ENCODE measurements at places on chromosomes 12 and 14.
A peak's percentile ranks its signal among the peaks of the same experiment; 100 is the strongest.

DNA sequence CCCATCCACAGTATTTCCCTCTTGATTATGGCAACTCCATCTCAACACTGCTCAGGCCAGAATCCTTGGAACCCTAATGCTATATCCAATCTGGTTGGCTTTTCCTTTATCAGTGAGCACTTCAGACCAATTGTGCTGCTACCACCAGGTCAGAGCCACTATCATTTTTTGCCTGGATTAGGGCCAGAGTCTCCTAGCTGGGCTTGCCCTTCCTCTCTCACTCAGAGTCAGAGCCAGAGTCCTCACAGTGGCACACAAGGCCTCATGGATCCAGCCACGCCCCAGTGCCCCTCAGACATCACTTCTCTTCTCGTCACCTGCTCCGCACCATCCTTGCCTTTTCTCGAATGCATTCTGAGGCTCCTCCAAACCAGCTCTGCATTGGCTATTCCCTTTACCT, 211.1 kb downstream of the ANO6 start:
- DNase-seq = no peak

DNA sequence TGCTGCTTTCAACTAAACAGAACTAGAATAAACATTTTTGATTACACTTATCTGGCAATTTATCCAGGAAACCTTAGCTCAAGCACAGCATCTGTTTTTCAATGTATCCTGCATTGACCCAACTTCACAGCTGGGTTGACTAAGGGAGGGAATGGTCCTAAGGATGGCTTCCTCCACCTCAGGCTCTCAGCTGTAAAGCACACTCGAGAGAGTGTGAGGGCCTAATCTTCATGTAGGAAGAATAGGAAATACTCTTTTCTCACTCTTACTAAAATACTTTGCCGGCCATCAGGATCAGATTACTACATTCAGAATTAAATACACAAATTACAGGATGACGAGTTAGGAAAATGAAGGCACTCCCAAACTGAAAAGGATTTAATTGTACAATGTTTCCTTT, 7.2 kb downstream of the SETD3 start:
- no peak for DNase-seq

DNA sequence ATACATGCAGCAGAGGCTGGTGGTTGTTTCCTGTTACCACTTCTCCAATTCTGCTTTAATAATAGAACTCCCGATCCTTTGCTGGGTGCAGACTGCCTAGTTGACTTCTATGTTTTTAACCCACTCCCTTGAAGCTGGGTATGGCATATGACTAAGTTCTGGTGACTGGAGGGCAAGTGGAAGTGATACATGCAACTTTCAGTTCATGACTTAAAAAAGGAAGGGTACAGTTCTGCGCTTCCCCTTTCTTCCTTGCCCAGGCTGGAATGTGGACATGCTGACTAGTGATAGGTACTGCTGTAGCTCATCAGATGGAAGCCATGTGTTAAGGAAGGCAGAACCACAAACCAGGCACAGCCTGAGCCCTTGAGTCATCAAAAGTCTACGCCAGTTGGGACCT, 2.4 kb upstream of the A2M start:
- no peak for DNase-seq

GRCh38 chr12:104353012-104353981, 49.8 kb downstream of the EID3 start:
- no peak for DNase-seq

DNA sequence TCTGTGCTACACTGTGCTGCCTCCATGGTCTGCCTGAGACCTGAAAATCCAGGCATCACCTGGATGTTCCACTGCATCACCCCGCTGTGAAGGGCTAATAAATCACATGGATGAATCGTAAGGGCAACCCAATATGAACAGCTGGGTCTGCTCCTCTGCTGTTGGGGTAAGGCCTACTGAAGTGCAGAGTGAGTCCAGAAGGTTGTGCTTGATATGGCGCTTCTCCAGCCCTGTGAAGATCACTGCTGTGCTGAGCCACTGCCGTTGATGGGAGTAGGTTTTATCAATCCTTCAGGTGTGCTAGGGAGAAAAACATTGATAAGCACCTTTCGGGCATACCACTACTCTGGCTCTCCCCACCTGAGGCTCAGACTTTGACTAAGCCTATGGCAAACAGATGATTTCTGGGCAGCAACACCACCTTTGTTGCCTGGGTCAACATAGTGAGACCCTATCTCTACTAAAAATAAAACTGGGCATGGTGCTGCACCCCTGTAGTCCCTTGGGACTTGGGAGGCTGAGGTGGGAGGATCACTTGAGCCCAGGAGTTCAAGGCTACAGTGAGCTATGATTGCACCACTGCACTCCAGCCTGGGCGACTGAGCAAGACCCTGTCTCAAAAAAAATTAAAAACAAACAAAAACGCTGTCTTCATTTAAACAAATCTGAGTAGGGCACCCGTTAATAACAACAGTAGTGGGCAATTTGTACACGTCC, 1.7 kb downstream of the ACVRL1 start:
- DNase-seq = no peak

GRCh38 chr12:61564466-61564865, 695.7 kb upstream of the USP15 start:
- no peak for DNase-seq

- no peak for DNase-seq
Observed at GRCh38 chr12:111168009-111168900, 200.6 kb downstream of the PHETA1 start.

- no peak for DNase-seq
Observed at GRCh38 chr14:101459551-101459900, 101.8 kb upstream of the DIO3 start.

GRCh38 chr12:55820679-55821078, 2.8 kb downstream of the ORMDL2 start:
- no peak for DNase-seq

GRCh38 chr12:115383668-115384067, 699.7 kb upstream of the TBX3 start:
- DNase-seq = no peak

- DNase-seq = no peak
Observed at GRCh38 chr12:22668441-22668840, 43.5 kb downstream of the ETNK1 start.

- DNase-seq = no peak
Observed at GRCh38 chr12:80946591-80946990, 8.9 kb upstream of the LIN7A start.

DNA sequence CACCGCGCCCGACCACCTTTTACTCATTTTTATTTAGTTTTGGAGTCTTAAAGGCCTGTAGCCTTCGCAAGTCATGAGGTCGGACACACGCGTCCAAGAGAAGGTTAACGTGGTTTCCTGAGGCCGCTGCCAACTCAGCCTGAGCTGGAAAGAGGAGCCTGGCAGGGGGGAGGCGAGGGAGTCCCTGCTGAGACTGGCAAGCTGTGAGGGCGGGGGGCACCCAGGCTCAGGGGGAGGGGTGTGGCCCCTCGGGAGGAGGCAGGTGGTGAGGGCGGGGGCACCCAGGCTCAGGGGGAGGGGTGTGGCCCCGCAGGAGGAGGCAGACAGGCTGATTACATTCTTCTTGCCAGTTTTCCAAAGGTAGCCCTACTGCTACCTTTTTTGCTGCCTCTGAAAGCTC, 143.2 kb downstream of the PIWIL1 start:
- DNase-seq = no peak

GRCh38 chr12:100795174-100795799, 711 bp downstream of the ANO4 start:
- DNase-seq = no peak

DNA sequence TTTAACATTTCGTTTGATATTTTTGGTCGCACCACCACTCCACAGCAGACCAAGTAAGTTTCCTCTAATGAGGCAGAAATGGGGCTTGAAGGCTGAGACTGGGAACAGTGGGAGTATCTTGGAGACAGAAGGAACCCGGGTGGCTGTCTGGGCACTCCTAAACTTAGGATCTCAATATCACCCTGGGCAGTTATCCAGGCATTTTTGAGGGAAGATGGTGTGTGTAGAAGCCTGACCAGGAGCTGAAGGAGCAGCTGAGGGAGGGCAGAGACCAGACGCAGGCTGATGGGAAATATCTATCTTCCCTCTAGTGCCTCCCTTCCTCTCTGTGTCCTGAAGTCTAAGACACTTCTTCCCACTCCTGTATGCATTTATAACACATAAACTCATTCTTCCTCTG, 10.7 kb downstream of the MARS1 start:
- no peak for DNase-seq

DNA sequence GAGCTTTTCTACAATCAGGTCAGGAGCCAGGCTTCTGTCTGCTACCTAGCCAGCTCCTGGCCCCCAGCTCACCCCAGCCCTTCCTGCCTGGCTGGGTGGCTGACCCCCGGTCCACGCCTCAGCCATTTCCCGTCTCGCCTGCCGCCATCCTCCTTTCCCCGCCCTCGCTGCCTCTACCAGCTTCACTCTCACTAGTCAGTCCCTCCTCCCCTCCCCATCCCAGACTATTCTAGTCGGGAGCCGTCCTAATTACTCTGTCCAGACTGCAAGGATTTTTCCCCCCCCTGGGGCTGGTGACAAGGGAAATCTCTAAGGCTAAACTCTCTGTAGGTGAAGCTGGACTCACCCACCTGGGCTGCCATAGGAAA, 825 bp downstream of the DHH start:
- no peak for DNase-seq

- peak; percentile 48 for DNase-seq
Observed at GRCh38 chr12:120356567-120357030, 12.4 kb downstream of the MSI1 start.

- no peak for DNase-seq
Observed at GRCh38 chr14:61188196-61188595, 92.9 kb downstream of the TMEM30B start.

- no peak for DNase-seq
Observed at GRCh38 chr12:26473291-26473690, 277.9 kb downstream of the SSPN start.

GRCh38 chr12:22105542-22105941, 59.5 kb downstream of the CMAS start:
- DNase-seq = no peak

DNA sequence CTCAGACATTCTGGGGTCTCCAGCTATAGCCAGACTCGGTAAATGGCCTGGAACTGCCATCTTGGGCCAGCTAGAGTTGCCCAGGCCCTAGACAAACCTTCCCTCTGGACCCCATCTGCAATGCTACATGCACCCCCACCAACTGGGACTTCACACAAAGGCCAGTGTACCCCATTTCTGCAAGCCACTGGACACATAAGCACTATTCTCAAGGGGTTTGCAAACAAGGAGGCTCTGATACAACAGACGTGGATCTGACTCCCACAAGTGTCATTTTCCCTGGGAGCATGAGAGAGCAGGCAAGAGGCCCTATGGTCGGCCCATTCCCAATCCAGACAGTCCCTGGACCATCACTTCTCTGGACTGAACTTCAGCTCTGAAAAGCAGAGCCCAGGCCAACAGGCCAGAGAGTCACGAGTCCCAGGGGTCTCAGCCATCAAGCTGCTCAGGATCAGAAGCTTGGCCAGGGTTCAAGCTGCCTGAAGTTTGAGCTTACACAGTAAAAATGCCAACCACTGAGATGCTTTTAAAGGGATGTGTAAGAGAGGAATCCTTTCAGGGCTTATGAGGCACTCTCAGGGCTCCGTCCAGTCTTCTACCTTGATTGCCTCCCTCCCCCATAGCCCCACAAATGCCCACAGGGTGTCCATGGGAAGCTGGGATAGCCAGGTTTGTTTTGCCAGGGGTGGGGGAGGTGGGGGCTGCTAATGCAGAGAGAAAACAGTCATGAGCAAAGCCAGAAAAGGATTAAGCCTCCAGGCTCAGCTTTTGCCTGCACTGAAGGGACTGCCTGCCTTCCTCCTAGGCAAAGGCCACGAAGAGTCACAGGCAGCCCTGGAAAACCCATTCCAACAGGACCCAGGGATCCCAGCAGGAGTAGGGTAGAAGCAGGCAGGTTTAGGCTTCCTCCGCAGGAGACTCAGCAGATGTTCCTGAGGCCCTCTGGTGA, 31.7 kb upstream of the PNMA1 start:
- DNase-seq = no peak

- no peak for DNase-seq
Observed at GRCh38 chr14:21032326-21033132, 2.1 kb downstream of the RNASE13 start.

GRCh38 chr12:69824966-69825560, at the start of gene MYRFL:
Gene MYRFL, plus strand, starts transcription at chr12:69825227. Its CDS starts 291 bp downstream, at chr12:69825518.
- no peak for DNase-seq

DNA sequence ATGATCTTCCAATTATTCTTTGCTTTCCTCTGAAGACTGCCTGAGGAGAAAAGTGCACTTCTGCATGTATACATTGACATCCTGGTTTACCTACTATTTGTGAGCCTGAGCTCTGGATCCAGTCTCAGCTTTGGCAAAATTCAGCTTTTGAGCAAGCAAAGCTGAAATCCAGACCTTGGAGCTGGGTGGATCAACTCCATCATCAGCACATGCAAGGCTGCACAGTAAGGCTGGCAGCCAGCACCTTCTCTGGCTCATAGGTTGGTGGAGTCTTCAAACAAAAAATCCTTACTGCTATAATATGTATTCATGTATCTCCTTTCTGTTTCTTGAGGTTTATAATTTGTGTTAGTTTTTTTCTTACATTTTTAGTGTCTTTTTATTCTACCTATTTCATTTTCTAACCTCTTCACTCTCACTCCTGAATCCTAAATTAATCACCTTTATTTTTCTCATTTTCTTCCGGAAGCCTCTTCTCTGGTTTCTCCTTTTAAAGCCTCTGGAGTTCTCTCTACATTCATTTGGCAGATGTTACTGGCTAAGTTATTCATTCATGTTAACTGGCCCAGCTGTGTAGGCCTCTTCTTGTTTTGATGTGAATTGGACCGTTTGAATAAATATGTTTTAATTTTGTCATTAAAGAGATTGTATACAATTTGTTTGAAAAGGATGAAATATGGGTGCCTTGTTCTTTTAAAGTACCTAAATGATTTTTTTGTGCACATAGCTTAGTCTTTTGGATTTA, 224.8 kb downstream of the DACT1 start:
- no peak for DNase-seq

GRCh38 chr12:69837657-69838415, 12.8 kb downstream of the MYRFL start:
- DNase-seq = no peak

DNA sequence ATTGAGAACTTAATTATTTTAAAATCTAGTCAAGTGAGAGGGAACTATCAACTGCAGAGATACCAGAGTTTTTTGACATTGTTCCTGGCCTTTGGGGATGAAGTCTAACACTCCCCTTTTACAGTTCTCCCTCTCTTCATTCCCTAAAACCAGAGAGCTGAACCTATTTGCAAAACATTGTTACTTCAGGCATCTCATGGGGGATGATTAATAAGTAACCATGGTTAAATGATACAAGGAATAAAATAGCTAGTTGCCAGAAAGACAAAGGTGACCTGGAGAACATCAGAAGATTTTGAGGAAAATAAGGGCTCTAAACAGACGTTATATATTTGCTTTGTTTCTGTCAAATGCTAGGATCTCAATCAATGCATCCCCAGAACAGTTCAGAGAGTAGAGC, 42.3 kb downstream of the PDE6H start:
- DNase-seq = no peak

All from urinary bladder (tissue), 4 donors.